ENCODE measurements at places on chromosomes 5 and 9.

- DNase-seq = no peak
These were observed 181.1 kb upstream of the ELAVL2 start for GRCh38 chr9:24007185-24007584.

DNA sequence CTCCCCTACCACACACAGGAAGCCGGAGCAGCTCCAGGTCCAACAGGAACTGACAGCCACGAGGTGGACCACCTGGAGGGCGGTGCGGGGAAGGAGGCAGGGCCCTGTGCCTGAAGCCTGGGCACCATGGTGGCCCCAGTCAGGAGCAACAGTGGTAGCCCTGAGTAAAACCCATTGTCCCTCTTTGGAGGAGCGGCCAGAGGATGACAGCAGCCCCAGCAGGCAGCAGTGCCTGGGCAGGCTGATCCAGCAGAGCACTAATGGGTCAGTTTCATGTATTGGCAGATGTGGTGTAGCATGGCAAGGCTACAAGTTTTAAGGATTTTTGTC is 47.7 kb upstream of the GARNL3 start:
- DNase-seq = no peak

DNA sequence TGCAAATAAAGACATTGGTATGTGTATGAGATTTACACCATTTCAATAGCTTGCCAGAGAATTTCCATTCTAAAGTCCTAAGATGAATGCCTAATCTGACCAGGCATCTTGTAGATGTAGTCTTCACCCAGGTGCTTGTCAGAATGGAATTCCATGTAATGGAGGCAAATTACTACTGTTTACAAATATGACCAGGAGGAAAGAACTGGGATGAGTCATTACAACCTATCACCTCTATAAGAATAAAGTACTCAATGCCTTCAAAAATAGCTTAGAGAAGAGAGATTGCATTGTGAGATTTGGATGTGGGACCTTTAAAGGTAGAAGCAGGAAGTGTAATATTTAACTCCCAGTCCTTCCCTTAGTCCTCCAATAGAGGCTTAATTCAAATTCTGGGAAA is 507.0 kb upstream of the PTGER4 start:
- DNase-seq = no peak

DNA sequence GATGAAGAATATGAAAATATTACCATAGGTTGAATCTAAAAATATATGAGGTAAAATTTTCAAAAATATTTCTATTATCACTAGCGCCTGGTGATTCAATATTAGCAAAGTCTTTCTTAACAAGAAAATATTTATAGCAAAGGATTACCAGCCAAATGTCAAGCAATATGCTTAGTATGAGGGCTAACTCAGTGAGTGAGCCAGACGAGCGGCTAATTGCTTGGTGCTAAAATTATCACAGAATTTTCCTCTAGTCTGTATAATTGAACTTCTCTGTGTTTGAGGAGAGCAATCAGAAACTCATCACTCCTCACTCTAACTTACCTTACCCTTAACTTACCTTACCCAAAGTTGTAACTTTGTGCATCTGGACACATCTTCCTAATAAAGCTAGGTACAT is 304.9 kb upstream of the PRR16 start:
- DNase-seq = no peak

DNA sequence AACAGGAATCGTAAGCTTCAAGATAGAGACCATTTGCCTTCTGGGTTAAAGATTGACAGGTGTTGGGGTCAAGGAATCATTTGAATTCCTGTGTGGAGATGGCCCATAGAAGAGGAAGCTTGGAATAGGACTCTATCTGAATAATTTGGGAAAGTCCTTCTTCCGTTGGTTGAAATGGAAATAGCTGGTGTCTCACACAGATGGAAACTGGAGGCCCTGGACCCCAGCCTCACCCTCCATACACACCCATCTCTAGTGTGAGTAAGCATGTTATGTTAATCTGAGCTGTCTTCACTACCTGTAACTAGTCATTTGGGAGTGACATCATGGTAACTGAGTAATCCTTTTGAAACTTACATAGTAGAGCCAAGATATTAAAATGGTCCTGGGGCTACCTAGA is 184.4 kb downstream of the CD180 start:
- DNase-seq = no peak

Data from EH (cell line).